Omental fat pad (tissue), 4 donors: ENCODE measurements at places on chromosomes 1 and 21. TPM values are rescaled to one million over a fixed set of nuclear protein-coding genes. Genes with fewer than 3 reads are reported as not detected.
A peak's percentile ranks its signal among the peaks of the same experiment; 100 is the strongest.

The CYP2J2 gene
- total RNA-seq: 5.2 TPM

The CLCA2 gene
- total RNA-seq: 1.0 TPM

The SLC30A10 gene
- not detected for total RNA-seq

The ADCY10 gene
- total RNA-seq: 0.32 TPM

The OR2T35 gene
- total RNA-seq: not detected

- no peak for DNase-seq
Measured at GRCh38 chr1:15262706-15263105, 15.7 kb downstream of the FHAD1 start.

DNA sequence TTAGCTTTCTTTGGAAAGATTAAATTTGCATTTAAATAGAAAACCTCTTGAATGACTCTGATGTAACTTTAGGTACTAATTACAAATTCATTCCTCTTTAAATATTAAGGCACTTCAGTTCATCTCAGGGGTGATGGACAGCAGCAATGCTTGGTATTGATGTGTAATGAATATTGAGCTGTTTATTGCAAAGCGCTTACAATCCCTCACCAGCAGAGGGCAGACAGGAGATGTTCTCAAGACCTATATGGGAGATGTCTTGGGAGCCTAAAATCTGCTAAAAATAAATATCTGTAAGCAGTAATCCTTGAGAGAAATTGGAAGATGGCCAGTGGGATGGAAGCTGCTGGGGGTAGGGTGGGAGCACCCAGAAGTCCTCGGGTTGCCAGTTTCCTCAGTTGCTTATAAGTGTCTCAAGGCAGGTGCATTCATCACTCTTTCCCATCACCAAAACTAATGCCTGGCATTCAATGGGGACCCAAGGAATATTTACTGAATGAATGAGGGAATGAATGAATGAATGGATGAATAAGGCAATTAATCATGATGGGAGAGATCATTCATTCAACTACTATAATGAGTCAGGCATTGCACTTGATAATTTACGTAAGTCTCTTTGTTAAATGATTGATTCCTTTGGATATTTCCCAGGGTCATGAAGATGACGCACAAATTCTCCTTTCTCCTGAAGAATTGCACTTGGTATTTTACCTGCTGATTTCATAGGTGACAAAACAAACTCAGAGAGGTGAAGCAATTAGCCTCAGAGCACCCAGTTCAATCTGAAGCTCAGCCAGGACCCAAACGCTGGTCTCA, 2.3 kb downstream of the KLHDC8A start:
- peak; percentile 46 for DNase-seq

DNA sequence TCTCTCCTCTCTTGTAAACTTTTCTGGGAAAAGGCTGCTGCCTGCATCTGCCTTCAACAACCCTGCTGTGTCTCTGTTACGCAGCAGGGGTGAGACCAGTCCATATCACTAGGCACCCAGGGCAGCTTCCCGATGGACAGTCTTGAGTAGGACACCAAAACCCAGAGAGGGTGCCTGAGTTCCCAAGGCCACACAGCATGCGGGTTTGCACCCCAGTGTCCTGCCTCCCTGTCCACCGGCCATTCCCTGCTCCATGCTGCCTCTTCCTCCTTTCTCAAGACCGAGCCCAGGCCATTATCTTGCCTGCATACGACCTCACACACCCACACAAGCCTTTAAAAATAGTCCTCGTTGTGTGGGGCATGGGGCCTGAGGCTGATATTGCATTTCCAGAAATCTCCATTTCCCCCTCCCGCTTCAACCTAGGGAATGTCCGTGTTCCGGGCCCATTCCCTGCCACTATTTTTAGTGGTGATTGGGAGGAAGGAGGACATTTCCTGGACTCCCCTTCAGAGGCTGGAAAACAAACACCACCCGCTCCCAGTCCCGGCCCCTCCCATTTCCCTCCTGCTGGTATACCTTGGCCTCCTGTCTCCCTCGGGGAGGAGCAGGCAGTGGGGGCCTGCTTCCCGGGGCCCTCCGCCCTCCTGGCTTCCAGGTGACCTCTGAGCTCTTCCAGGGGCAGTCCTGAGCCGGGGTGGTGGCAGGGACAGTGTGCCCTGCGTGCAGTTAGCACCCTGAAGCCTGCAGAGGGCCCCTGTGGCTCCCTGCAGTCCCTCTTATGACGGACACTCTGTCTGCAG, 132.4 kb upstream of the TMEM51 start:
- no peak for DNase-seq

DNA sequence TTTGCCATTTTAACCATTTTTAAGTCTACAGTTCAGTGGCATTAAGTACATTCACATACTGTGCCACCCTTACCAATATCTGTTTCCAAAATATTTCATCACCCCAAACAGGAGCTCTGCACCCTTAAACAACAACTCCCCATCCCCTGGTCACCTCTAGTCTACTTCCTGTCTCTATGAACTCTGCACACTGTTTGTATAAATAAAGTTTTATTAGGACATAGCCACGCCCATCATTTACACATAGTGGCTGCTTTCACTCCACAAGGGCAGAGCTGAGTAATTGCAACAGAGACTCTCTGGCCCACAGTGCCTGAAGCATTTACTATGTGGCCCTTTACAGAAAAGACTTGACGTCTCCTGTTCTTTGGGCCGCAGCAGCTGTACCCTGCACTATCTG, 30.1 kb downstream of the KCNAB2 start:
- no peak for DNase-seq

GRCh38 chr21:18801468-18801867, 397.9 kb upstream of the TMPRSS15 start:
- DNase-seq: no peak
